ENCODE measurements at places on chromosomes 7 and 10. TPM values are rescaled to one million over a fixed set of nuclear protein-coding genes. Genes with fewer than 3 reads are reported as not detected.

GPC2 gene
- 0.32 TPM for total RNA-seq

CHRM2 gene
- total RNA-seq, result 70.4 TPM

FGFR2 gene
- total RNA-seq, result 0.70 TPM

PON1 gene
- not detected for total RNA-seq

FAM25G gene
- total RNA-seq, result not detected

All from Right ventricle myocardium inferior (tissue), 1 donor.